ENCODE measurements at places on chromosomes 1 and 21.
A peak's percentile ranks its signal among the peaks of the same experiment; 100 is the strongest.

DNA sequence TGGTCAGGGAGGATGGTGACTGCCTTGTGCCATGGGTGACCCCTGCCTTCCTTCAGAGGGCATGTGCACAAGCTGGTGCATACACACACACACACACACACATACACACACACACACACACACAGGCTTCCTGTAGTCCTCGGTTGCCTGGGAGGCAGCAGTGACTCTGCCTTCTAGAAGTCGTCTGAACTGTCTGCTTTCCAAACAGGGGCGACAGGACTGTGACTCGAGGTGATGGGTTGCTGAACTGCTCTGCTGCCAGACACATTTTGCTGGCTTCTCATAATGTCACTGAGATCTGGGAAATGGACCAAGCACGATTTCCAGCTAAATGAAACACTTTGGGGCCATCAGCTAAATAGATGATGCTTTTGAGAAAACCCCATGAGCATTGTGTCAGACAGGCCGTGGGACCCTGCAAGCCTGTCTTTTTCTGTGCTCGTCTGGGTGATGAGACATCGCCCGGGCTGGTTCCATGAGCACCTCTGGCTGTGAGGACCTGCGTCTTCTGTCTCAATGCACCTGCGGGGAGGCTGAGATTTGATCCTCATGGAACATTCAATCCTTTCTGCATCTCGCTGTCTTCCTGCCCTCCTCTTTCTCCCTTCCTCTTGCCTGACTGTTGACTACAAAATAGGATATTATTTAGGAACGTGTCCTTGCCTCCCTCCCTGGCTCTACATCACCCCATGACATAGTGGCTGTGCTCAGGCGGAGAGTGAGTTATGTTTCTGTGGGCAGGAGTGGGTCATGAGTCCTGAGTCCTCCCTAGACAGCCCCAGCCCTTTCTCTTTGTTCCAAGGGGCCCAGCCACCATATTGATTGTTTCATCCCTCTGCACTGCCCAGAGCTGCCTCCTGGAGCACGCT is 436.8 kb downstream of the CAMTA1 start:
- no peak for DNase-seq

- no peak for DNase-seq
These were observed 3.9 kb downstream of the S100A8 start for GRCh38 chr1:153387001-153387400.

DNA sequence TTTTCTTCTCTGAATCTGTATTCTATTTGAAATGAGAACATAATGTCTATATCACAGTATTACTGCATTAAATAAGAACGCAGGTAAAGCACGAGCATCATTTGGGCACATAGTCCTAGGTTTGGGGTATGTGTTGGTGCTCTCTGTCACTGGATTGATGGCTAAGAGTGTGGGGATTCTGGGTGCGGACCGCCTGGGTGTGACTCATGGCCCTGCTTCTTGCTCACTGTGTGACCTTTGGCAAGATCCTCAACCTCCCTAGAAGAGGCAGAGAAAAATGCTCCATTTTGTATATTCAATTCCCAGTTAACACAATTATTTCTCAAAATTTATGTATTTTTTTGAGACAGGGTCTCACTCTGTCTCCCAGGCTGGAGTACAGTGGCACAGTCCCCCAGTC is 99.7 kb downstream of the LAMC2 start:
- DNase-seq: no peak

DNA sequence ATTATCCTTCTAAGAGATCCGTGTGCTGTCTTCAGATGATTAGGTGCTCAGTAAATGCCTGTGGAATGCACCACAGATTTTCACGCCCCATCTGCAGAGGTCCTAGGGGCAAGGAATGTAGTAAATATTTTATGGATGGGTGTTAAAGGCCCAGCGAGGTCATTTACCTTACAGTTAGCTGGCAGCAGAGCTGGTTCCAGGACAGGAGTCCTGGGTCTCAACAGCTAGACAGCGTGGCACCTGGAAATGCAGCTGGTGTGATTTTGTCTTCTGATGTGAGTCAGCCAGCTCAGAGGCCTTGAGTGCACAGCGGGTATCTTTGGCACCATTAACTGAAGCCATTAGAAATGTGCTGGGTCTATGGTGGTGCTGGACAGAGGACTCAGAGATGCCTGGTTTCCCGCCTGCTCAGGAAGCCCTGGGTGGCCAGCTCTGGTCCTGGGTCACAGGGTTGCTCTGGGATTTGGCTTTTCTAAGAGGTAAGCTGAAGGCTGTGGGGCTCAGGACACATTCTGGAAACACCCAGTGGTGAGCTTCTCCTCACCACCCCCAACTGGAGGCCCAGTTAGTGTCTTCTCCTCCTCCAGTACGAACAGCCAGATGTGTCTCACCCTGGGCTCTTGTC is 65.5 kb downstream of the DDX20 start:
- DNase-seq: no peak

- no peak for DNase-seq
These were observed 286.1 kb upstream of the USP25 start for GRCh38 chr21:15443740-15444117.

DNA sequence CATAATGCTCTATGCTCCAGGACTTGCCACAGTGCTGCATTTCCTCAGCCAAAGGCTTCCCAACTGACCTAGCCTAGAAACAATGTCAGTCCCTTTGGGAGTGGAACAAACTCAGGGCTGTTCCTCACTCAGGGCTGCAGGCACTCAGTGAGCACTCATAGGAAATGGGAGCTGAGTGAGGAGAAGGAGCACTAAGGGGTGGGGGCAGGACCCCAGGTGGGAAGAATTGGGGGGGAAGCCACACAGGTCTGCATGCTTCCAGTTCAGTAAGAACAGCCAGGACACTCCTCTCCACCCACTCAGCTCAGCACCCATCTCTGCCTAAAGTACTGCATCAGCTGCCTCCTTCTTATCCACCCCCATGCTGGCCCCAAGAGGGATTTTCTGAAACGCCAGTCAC is 7.3 kb upstream of the SLC5A9 start:
- DNase-seq: no peak

GRCh38 chr1:106717591-106717990 is 338.9 kb upstream of the PRMT6 start:
- DNase-seq: no peak

GRCh38 chr1:60428127-60428526 is 354.6 kb upstream of the C1orf87 start:
- DNase-seq: no peak

DNA sequence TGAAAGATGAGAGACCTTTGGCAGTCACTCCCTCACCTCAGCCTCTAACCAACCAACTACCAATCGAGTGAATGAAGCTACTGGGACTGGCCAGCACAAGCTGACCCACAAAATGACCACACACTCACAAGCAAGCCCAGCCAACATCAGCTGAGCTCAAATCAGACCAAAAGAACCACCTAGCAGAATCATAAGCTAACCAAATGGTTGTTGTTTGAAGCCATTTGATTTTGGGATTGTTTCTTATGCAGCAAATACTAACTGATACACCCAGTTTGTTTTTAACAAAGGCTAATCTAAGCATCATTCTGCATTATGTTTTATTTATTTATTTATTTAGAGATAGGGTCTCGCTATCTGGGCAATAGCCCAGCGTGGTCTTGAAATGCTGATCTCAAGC is 310.4 kb downstream of the SETD4 start:
- DNase-seq: no peak

GRCh38 chr1:241518476-241519307 is 863 bp downstream of the FH start:
- DNase-seq: peak; percentile 64

DNA sequence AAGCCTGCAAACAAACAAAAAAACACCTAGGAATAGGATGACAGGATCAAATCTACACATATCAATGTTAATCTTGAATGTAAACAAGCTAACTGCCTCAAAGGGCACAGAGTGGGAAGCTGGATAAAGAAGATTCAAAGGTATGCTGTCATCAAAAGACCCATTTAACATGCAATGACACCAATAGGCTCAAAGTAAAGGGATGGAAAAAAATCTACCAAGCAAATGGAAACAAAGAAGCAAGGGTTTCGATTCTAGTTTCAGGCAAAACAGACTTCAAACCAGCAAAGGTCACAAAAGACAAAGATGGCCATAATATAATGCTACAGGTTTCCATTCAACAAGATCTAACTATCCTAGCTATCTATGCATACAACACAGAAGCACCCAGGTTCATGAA is 16.2 kb upstream of the OR2T10 start:
- DNase-seq: no peak

- DNase-seq: no peak
These were observed 125.0 kb downstream of the TIAM1 start for GRCh38 chr21:31218830-31219608.

GRCh38 chr1:87140831-87141540 is 187.7 kb upstream of the LMO4 start:
- DNase-seq: no peak

DNA sequence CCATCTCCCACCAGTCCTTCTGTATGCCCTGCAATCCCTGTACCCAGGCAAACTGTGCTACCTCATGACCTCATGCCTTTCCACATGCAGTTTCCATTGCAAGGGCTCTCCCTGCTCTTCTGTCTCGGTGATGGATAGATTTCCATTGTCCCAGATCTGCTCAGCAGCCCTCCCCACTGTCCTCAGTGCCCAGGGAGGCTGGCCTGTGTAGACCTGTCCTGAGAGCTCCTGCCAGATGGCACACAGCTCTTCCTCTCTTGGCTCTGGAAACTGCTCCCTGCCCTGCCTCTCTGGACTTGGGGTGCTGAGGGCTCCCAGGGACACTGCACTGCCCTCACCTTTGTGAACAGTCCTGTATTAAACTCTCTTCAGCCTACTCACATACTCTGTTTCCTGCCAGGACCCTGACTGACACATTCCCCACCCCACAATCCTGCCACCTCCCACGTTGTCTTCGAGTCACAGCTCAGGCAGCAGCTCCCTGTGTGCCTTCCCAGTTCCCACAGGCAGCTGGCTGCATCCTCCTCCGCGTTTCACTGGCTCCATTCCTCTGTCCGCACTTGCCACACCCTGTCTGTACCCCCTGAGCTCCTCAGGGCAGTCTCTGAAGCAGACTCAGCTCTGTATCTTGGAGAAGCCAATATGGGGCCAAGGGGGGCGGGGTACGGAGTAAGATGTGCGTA is 57.0 kb downstream of the SPATA46 start:
- no peak for DNase-seq

- no peak for DNase-seq
These were observed 15.3 kb downstream of the RNF187 start for GRCh38 chr1:228502522-228502921.

DNA sequence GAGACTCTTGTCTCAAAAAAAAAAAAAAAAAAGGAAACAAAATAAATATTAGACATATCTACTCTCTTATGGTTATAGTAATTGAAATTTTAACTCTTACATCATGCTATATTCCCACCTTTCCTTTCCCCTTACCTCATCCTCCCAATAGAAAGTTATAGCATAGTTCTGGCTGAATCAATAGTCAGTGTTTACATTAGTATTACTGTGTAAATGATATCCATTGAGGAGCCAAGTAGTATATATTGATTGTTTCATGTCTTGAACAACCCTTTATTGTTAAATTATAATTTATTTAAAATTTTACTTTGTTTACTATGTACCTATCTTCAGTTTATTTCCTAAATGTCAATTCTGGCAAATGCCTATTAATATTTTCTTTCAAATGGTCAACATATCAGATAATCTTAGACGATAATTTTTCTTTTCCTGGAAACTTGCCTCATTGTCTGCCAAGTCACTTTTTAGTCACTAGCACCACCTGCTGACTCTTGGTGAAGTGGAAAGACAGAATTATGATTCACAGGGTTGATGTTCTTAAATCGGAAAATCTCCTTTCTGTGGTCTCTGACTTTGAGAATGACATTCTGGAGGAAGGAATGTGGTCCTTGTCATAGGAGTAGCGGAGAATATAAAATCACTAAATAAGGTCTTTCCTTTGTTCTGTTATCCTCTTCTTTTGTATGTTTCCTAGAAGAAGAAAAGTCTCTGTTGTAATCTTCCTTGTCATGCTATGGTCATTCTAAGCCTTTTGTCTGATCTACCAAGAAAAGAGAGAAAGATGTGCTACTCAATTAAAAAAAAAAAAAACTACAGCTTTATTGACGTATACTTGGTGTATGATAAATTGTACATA is 8.6 kb downstream of the HJV start:
- peak; percentile 47 for DNase-seq

- DNase-seq: no peak
These were observed 300.6 kb upstream of the PLXNA2 start for GRCh38 chr1:208544794-208545193.

DNA sequence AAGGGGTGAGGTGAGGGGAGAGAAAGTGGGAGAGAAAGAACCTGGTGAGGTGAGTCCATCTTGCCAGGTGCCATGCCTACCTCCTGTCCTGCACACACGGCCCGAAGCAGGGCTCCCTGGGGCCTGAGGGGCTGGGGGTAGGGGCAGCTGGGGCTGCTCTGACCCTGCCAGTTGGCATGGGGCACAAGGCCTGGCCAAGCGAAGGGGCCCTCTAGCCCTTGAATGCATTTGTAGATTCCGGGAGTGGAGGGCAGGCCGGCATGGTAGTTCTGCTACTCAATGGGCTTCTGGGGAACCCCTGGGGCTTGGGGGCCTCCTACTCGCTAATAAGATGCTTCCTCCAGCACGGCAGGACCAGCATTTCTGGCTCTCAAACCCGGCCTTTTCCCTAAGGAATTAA is 3.6 kb upstream of the PRDM16 start:
- no peak for DNase-seq

DNA sequence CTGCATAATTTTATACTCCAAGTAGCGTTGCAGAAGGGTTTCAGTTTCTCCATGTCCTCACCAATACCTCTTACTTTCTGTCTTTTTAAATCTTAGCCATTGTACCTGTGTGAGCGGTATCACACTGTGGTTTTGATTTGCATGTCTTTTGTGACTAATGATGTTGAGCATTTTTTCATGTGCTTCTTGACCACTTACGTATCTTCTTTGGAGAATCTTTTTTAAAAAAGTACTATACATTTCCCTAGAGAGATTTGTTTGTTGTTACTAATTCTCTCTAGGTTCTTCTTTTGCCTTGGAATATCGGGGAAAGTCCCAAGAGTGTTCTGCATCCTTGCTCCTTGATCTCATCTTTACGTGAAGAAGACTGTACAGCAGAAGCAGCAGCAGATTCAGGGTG is 81.8 kb upstream of the WARS2 start:
- no peak for DNase-seq

DNA sequence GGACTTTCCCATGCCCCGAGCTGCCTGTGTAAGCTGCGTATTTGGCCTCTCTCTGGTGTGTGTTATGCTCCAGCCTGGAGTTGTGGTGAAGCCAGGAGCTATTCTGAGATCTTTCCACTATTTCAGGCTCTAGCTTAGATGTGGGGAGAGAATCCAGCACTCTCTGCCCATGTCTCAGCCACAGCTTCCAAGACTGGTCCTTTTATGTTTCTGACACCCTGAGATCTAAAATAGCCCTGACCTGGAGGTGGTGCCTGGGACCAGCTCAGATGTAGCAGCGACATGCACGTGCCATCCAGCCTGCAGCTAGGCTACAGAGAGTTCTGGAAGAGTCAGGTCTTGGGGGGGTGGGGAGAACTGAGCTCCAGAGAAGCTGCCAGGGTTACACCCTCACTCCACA is 76.5 kb downstream of the TENT5C start:
- no peak for DNase-seq

All from NCI-H1417 (cell line).